Activated naive CD8-positive, alpha-beta T cell treated with anti-CD3 and anti-CD28 coated beads, Interleukin-2, amount 10 ng/mL, durations not matched to agents 7 days and 5 days (primary cell): ENCODE measurements at places on chromosomes 7 and 10. TPM values are rescaled to one million over a fixed set of nuclear protein-coding genes. Genes with fewer than 3 reads are reported as not detected.

DNA sequence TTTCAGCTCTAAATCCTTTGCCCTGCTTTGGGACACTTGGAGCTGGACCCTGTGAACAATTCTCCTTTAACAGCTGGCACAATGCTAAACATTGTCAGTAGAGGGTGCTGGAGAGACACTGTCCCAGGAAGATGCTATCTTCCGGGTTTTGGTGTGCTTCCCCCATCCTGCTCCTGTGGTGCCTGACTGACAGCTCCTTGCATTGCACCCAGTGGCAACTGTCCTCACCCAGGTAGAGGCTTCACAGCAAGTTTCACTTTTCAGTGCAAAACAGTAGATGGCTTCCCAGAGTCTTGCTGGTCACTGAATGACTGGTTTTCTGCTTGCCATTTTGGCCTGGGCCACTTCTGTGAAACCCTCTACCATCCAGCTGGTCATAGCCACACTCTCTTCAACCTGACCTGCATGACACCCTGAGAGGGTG lies 77.3 kb downstream of the CDC14C start:
- H3K4me1 ChIP-seq, result no peaks in the 10 kb centered on the region
- no peaks in the 10 kb centered on the region for H3K36me3 ChIP-seq
- H3K27me3 ChIP-seq, result no peaks in the 10 kb centered on the region
- H3K27ac ChIP-seq, result no peak overlapping the region
- no peak overlapping the region for H3K4me3 ChIP-seq

DNA sequence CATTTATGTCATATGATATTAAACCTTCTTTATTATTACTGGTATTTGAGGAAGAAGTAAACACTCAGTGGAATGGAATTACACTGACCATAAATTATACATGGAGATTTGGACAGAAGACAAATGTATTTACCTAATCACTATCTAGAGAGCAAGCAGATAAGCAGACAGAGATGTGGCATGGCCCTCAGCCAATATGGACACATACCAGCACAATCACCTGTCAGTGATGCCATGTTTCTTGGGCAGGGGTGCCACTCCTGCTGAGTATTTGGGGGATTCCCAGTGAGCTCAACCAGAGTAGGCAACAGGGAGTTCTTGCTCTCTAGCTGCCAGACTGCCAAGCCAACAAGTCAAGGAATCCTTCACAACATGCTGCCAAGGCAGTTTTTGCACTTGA lies 866.3 kb upstream of the LRRN3 start:
- H3K4me3 ChIP-seq, result no peak overlapping the region
- no peak overlapping the region for H3K27ac ChIP-seq
- no peaks in the 10 kb centered on the region for H3K36me3 ChIP-seq
- DNase-seq, result no peak

GRCh38 chr10:122267849-122268737 lies 3.0 kb upstream of the BTBD16 start:
- H3K4me1 ChIP-seq, result peaks cover 1% of the 10 kb centered on the region
- no peaks in the 10 kb centered on the region for H3K36me3 ChIP-seq
- H3K4me3 ChIP-seq, result no peak overlapping the region
- H3K27me3 ChIP-seq, result peaks cover 16% of the 10 kb centered on the region

DNA sequence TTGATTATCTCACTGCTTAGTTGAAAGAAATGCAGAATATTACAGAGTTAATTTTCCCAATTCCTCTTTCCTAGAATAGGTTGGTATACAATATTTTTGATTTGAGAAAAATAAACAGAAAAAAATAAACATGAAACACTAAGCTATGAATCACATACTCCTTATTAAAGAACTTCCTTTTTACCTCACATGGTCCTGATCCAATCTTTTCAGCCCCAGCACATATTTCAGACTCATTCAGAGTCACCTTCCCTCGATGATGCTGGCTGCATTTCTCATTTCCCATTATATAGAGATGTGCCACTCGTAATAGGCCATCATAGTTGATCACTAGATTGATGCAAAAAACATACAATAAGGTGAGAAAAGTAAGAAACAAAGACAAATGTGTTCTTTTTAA lies 64.6 kb downstream of the HGF start:
- H3K27ac ChIP-seq, result no peak overlapping the region
- H3K4me3 ChIP-seq, result no peak overlapping the region
- no peaks in the 10 kb centered on the region for H3K4me1 ChIP-seq
- H3K36me3 ChIP-seq, result no peaks in the 10 kb centered on the region
- DNase-seq, result no peak

DNA sequence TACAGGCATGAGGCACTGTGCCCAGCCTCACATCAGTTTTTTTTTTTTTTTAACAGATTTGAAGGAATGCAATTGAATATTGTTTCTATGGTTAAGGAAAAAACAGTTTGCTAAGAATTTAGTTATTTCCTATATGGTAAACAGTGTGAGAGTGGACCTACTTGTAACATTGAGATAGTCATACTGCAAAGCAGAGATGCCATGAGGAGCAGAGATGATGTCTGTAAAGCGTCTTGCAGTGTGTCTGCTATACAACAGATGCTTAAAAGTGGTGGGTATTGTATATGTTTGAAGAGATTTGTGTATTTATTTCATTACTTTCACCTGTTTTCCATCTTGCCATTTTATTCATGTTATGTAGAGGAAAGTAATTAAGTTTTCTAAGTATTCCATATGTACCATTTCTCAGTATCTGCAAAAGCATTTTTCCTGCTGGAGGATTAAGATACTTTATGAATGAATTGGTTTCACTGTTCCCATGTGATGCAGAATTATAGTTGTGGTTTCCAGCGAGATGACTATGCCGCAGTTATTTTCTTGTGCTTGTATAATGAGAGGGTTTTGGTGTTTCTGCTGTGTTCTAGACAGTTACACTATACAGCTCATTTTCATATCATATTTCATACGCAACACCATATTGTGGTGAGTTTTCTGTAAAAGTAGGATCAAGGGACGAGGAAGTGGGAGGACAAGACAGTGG lies 26.6 kb downstream of the TET1 start:
- H3K27me3 ChIP-seq, result peaks cover 2% of the 10 kb centered on the region
- H3K4me1 ChIP-seq, result peaks cover 4% of the 10 kb centered on the region
- H3K27ac ChIP-seq, result no peak overlapping the region
- H3K36me3 ChIP-seq, result peaks cover 1% of the 10 kb centered on the region
- no peak overlapping the region for H3K4me3 ChIP-seq
- no peak for DNase-seq

DNA sequence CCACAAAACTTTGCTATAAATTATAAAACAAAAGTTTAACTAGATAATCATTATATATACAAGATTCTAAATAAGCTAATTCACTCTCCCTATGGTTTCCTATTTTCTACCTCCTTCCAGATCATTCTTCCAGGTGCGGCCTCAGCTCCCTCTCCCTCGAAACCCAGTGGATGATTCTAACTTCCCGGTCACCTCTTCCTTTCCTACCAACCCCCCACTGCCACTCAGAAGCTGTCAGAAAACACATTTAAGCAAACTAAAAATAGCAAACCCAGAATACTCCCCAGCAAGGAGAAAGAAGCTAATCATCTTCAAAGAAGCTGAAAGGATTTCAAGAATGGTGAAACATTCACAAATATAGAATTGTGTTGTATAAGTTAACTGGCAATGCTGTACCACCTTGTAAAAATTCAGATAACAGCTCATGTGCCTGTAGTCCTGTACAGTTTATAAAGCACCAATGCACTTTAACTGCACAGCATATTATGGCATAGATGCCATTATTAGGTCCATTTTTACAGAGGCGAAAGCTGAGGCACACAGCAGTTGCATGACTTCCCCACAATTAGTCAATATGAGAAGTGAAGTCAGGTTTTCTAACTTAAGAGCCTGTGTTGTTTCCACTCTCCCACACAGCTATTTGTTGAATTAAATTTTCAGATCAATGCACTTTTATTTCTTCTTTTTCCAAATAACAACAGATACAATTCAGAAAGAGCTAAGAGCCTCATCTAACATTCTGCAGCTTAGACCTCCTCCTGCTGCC lies 13.7 kb upstream of the DNTT start:
- H3K36me3 ChIP-seq, result no peaks in the 10 kb centered on the region
- H3K27ac ChIP-seq, result no peak overlapping the region
- no peak for DNase-seq
- peaks cover 16% of the 10 kb centered on the region for H3K4me1 ChIP-seq
- H3K4me3 ChIP-seq, result no peak overlapping the region
- peaks cover 8% of the 10 kb centered on the region for H3K27me3 ChIP-seq

- H3K27me3 ChIP-seq, result no peaks in the 10 kb centered on the region
- H3K36me3 ChIP-seq, result no peaks in the 10 kb centered on the region
- DNase-seq, result no peak
Observed at GRCh38 chr7:51759985-51760384, 443.4 kb upstream of the COBL start.

- no peak overlapping the region for H3K27ac ChIP-seq
- DNase-seq, result no peak
- H3K4me1 ChIP-seq, result no peaks in the 10 kb centered on the region
- peaks cover 6% of the 10 kb centered on the region for H3K27me3 ChIP-seq
- H3K36me3 ChIP-seq, result no peaks in the 10 kb centered on the region
Observed at GRCh38 chr10:71996592-71997371, 32.6 kb downstream of the CHST3 start.

DNA sequence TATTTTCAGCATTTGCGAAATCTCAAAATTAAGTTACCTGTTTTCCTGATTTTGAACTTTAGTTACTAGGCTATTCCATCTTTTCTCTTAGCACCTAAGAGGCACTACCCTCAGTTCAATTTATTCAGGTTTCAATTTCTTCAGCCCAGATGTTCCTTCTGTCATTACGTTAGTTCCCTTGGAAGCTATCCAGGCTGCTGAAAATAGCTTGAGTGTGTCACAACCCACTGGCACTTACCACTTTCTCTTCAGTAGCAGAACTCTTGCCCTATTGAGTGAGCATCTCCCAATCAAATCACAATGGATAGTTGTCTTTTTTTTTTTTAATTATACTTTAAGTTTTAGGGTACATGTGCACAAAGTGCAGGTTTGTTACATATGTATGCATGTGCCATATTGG lies 332.7 kb upstream of the LRGUK start:
- no peaks in the 10 kb centered on the region for H3K4me1 ChIP-seq
- H3K36me3 ChIP-seq, result peaks cover 3% of the 10 kb centered on the region
- DNase-seq, result no peak
- H3K4me3 ChIP-seq, result no peak overlapping the region

DNA sequence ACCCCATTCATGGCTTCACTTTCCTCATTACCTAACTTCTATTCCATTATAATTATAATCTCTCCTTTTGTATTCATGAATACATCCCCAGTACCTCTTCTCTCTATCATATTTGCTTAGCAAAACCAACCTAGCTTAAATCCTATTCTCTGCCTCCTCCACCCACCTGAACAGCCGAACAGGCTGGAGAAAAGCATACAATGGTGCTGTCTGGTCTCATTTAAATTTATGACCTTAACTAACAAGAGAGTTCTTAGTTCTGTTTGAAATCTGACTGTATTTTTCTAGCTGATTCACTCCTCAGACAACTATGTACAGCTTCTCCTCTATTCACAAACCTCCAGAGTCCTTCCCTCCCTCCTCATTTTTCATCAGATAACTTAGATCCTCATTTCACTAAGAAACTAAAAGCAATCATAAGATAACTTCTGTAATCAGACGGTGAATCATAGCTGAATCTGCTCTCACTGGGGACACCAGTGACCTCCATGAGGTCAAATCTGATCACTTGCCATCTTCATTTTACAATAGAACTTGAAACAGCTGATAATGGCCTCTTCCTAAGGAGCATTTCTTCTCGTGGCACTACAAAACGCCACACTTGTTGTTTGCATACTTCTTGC lies 233.9 kb upstream of the AOAH start:
- H3K4me3 ChIP-seq, result no peak overlapping the region
- DNase-seq, result no peak
- no peaks in the 10 kb centered on the region for H3K27me3 ChIP-seq
- H3K4me1 ChIP-seq, result peaks cover 4% of the 10 kb centered on the region
- H3K36me3 ChIP-seq, result peaks cover 30% of the 10 kb centered on the region

DNA sequence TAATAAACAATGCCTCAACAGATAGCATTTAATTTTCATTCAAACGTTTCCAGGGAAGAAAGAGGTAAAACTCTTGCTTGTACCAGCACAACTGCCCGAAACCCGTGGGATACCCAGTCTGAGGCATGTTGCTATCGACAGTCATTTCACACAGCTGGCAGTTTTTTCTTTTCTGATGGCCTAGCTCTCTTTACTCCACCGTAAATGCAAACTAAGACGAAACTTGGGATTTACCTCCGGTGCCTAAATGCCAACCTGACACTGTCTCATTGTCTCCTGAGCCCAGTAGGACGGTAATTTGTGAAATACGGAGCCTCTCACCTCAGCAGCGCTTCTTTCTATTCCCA lies 143.5 kb downstream of the PRPF18 start:
- DNase-seq, result no peak
- no peak overlapping the region for H3K4me3 ChIP-seq
- no peak overlapping the region for H3K27ac ChIP-seq
- H3K4me1 ChIP-seq, result no peaks in the 10 kb centered on the region
- peaks cover 5% of the 10 kb centered on the region for H3K27me3 ChIP-seq

DNA sequence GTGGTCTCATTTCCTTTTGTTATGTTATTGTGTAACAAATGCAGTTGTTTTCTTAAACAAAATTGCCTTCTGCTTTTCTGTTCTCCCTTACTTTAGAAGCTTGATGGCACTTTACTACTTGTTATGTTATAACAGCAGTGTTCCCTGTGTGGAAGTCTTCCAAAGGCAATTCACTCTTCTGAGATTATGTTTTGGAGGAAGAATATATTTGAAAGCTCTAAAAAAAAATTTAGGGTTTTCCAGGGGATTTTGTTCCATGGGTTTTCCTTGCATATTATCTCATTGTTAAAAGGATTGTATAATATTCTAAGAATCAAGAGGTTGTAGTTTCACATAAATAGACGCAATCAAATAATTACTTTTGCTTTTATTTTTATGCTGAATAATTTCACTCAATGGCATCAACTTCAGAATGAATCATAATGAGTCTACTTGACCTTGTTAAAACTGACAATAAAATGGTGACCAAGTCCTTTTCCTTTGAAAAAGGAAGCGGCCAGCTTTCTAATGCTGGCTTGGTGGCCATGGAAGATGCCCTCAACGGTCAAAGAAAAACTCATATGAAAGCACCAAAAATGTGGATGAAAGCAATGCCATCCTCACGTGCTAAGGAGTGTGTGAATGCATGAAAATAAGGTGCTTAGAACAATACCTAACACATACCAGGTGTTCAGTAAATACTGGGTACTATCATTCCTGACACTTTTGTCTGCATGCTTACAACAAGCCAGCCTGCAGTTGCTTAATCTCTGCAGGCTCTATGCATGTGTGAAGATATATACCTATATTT lies 92.4 kb upstream of the KLF6 start:
- no peak for DNase-seq
- no peak overlapping the region for H3K4me3 ChIP-seq
- no peak overlapping the region for H3K27ac ChIP-seq
- H3K27me3 ChIP-seq, result peaks cover 4% of the 10 kb centered on the region
- peaks cover 7% of the 10 kb centered on the region for H3K36me3 ChIP-seq
- H3K4me1 ChIP-seq, result peaks cover 29% of the 10 kb centered on the region

Gene AKR1C1
- total RNA-seq, result 1.1 TPM

Gene OLAH
- total RNA-seq, result 0.61 TPM

Gene TMEM254
- 13.8 TPM for total RNA-seq

Gene ITGB8
- not detected for total RNA-seq

Gene CDH23
- total RNA-seq, result 3.7 TPM

Gene SLC26A5
- total RNA-seq, result 0.25 TPM

Gene ZP3
- 1.3 TPM for total RNA-seq

Gene OR2A14
- not detected for total RNA-seq

Gene WIPF3
- total RNA-seq, result not detected
